HepG2 (cell line): ENCODE measurements at places on chromosomes 7 and 10. TPM values are rescaled to one million over a fixed set of nuclear protein-coding genes. Genes with fewer than 3 reads are reported as not detected.

FHIP2A gene
- 6.2 and 6.5 TPM in 2 replicates for polyA plus RNA-seq

LRMDA gene
- 13.4 and 17.7 TPM in 2 replicates for polyA plus RNA-seq

PRLHR gene
- polyA plus RNA-seq = not detected in 2 replicates

SEC61G gene
- 76.1 and 126 TPM in 2 replicates for polyA plus RNA-seq

VWA2 gene
- not detected in 2 replicates for polyA plus RNA-seq

KCNMA1 gene
- not detected in 2 replicates for polyA plus RNA-seq

DNMBP gene
- 3.6 and 4.2 TPM in 2 replicates for polyA plus RNA-seq

TBXAS1 gene
- polyA plus RNA-seq = 4.9 and 6.6 TPM in 2 replicates

CISD1 gene
- polyA plus RNA-seq = 47.8 and 63.4 TPM in 2 replicates

COL1A2 gene
- not detected in 2 replicates for polyA plus RNA-seq

STARD3NL gene
- 30.0 and 37.3 TPM in 2 replicates for polyA plus RNA-seq

PNLIPRP3 gene
- not detected in 2 replicates for polyA plus RNA-seq

NAT16 gene
- polyA plus RNA-seq = 0.04 TPM in 1 of 2 replicates, not detected in the other

MMP21 gene
- not detected in 2 replicates for polyA plus RNA-seq

TACR2 gene
- 0.04 TPM in 1 of 2 replicates, not detected in the other for polyA plus RNA-seq

DKK1 gene
- polyA plus RNA-seq = 52.9 and 123 TPM in 2 replicates

PTF1A gene
- polyA plus RNA-seq = not detected in 2 replicates

ATG9B gene
- 0.24 and 0.39 TPM in 2 replicates for polyA plus RNA-seq

GPR158 gene
- polyA plus RNA-seq = not detected in 2 replicates

CALD1 gene
- polyA plus RNA-seq = 40.5 and 53.0 TPM in 2 replicates

CREB5 gene
- 0.71 and 2.3 TPM in 2 replicates for polyA plus RNA-seq

GRK5 gene
- polyA plus RNA-seq = 10.4 and 11.5 TPM in 2 replicates

GIMAP6 gene
- not detected in 2 replicates for polyA plus RNA-seq

NPSR1 gene
- not detected in 2 replicates for polyA plus RNA-seq

SPDYE1 gene
- not detected in 2 replicates for polyA plus RNA-seq

PNLIP gene
- not detected in 2 replicates for polyA plus RNA-seq

PAX4 gene
- not detected in 2 replicates for polyA plus RNA-seq

CLDN4 gene
- polyA plus RNA-seq = 35.7 and 47.4 TPM in 2 replicates

MPP7 gene
- 6.8 and 7.0 TPM in 2 replicates for polyA plus RNA-seq

ABCB4 gene
- 18.0 and 20.8 TPM in 2 replicates for polyA plus RNA-seq

ZNF853 gene
- 6.2 and 10.8 TPM in 2 replicates for polyA plus RNA-seq

FZD1 gene
- polyA plus RNA-seq = 0.22 and 0.33 TPM in 2 replicates

SLC39A12 gene
- not detected in 2 replicates for polyA plus RNA-seq

PTPRZ1 gene
- 0.07 TPM in 1 of 2 replicates, not detected in the other for polyA plus RNA-seq

LIPF gene
- not detected in 2 replicates for polyA plus RNA-seq

EPDR1 gene
- 48.6 and 50.2 TPM in 2 replicates for polyA plus RNA-seq

SLC26A3 gene
- 0.30 and 0.71 TPM in 2 replicates for polyA plus RNA-seq
